Tibial nerve (tissue), 4 donors: ENCODE measurements at places on chromosomes 2 and 18. TPM values are rescaled to one million over a fixed set of nuclear protein-coding genes. Genes with fewer than 3 reads are reported as not detected.

- no peak overlapping the region for H3K27ac ChIP-seq
- no peaks in the 10 kb centered on the region for H3K27me3 ChIP-seq
- no peak overlapping the region for H3K4me3 ChIP-seq
- no peak for DNase-seq
- H3K4me1 ChIP-seq: no peaks in the 10 kb centered on the region
- H3K36me3 ChIP-seq: peaks cover 14% of the 10 kb centered on the region
Measured at GRCh38 chr2:39059366-39059952, 61.4 kb downstream of the SOS1 start.

VAMP8 gene
- 4.3 TPM for total RNA-seq

DNA sequence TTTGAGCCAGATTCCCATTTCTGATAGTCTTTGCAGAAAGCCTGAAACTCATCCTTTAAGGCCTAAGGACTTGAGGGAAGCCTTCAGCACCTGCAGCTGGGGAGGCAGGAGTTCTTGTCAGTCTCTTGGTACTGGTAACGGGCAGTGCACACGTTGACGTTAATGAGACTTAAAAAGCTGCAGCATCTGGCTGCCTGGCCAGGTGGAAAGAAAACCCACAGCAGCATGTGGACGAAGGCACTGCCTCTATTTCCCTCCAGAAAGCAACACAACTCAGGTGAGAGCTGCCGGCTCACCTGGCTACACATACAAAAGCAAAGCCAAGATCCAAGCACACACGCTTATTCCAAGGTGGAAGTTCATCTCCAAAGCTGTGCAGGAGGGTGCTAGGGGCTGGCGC lies 178.8 kb downstream of the ANAPC1 start:
- no peak overlapping the region for H3K27ac ChIP-seq
- H3K4me3 ChIP-seq: no peak overlapping the region
- H3K4me1 ChIP-seq: no peaks in the 10 kb centered on the region
- no peaks in the 10 kb centered on the region for H3K36me3 ChIP-seq

DSG4 gene
- total RNA-seq: not detected

ITPRID2 gene
- total RNA-seq: 260 TPM

GRCh38 chr18:46341986-46342525 lies 237.9 kb downstream of the HAUS1 start:
- H3K4me3 ChIP-seq: no peak overlapping the region
- H3K27me3 ChIP-seq: no peaks in the 10 kb centered on the region
- no peak overlapping the region for H3K27ac ChIP-seq
- H3K36me3 ChIP-seq: no peaks in the 10 kb centered on the region
- no peaks in the 10 kb centered on the region for H3K4me1 ChIP-seq

GRCh38 chr18:21980744-21981143 lies 188.6 kb upstream of the GATA6 start:
- no peak overlapping the region for H3K4me3 ChIP-seq
- H3K4me1 ChIP-seq: no peaks in the 10 kb centered on the region
- no peak overlapping the region for H3K27ac ChIP-seq
- no peaks in the 10 kb centered on the region for H3K36me3 ChIP-seq
- no peaks in the 10 kb centered on the region for H3K27me3 ChIP-seq

GRCh38 chr2:46669996-46670793 lies 190.8 kb downstream of the TMEM247 start:
- DNase-seq: no peak
- no peak overlapping the region for H3K4me3 ChIP-seq
- H3K27me3 ChIP-seq: no peaks in the 10 kb centered on the region
- no peaks in the 10 kb centered on the region for H3K4me1 ChIP-seq
- no peaks in the 10 kb centered on the region for H3K36me3 ChIP-seq

DNA sequence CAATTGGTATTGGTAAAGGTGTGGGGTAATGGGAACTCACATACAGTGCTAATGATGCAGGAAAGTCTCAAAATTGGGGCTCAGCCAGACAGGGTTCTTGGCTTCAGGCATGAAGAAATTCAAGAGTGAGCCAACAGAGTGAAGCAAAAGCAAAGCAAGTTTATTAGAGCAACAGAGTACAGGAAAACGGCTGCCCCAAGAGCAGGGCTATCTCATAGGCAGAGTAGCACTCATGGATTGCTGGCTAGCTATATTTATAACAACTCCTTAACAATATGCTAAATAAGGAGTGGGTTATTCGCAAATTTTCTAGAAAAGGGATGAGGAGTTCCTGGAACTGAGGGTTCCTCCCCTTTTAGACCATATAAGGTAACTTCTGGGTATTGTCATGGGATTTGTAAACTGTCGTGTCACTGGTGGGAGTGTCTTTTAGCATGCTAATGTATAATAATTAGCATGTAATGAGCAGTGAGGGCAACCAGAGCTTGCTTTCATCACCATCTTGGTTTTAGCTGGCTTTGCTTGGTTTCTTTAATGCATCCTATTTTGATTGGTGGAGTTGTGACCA lies 233.8 kb upstream of the NOL4 start:
- no peaks in the 10 kb centered on the region for H3K36me3 ChIP-seq
- H3K27me3 ChIP-seq: no peaks in the 10 kb centered on the region
- no peak for DNase-seq
- no peak overlapping the region for H3K27ac ChIP-seq
- no peaks in the 10 kb centered on the region for H3K4me1 ChIP-seq

DNA sequence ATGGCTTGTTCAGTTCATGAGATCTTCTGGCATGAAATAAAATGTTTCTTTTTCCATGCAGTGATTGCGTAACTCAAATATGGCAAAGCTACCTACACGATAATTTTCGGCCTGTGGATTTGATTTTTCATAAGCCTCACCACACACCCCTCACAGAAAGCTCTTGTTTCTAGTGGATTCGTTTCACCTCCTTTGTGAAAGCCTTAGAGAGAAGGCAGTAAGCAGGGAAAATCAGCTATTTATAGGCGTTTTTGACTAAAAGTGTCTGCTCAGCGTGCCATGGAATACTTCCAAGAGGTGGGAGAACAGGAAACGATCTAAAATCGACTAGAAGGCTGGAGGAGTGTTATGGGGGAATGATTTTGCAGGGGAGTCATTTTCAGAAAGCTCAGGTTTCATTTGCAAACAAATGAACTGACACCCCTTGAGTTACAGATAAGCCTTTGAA lies 417.9 kb downstream of the TGIF1 start:
- H3K27me3 ChIP-seq: no peaks in the 10 kb centered on the region
- DNase-seq: no peak
- H3K27ac ChIP-seq: no peak overlapping the region
- no peaks in the 10 kb centered on the region for H3K4me1 ChIP-seq
- no peaks in the 10 kb centered on the region for H3K36me3 ChIP-seq

GRCh38 chr2:27973592-27973991 lies 83.1 kb downstream of the BABAM2 start:
- no peak overlapping the region for H3K27ac ChIP-seq
- no peaks in the 10 kb centered on the region for H3K36me3 ChIP-seq
- no peak overlapping the region for H3K4me3 ChIP-seq
- DNase-seq: no peak
- no peaks in the 10 kb centered on the region for H3K4me1 ChIP-seq

- DNase-seq: no peak
- no peaks in the 10 kb centered on the region for H3K27me3 ChIP-seq
- H3K36me3 ChIP-seq: no peaks in the 10 kb centered on the region
Measured at GRCh38 chr2:48414640-48414979, 115.3 kb upstream of the STON1 start.

ZNF396 gene
- 3.3 TPM for total RNA-seq

DNA sequence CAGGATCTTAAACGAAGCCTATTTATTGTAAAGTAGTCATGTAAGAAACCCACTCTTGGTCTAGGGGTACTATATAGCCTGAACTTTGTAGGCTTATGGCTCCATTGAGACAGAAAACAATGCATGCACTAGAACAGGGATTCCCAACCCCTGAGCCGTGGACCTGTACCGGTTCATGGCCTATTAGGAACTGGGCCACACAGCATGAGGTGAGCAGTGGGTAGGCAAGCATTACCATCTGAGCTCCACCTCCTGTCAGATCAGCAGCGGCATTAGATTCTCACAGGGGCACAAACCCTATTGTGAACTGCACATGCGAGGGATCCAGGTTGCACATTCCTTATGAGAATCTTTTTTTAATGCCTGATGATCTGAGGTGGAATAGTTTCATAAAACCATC lies 59.2 kb downstream of the ROCK1 start:
- no peak overlapping the region for H3K4me3 ChIP-seq
- H3K27me3 ChIP-seq: no peaks in the 10 kb centered on the region
- H3K36me3 ChIP-seq: no peaks in the 10 kb centered on the region
- H3K27ac ChIP-seq: no peak overlapping the region
- no peak for DNase-seq

GRCh38 chr2:113118263-113118657 lies 9.1 kb upstream of the IL1RN start:
- peaks cover 11% of the 10 kb centered on the region for H3K4me1 ChIP-seq
- H3K27ac ChIP-seq: no peak overlapping the region
- H3K4me3 ChIP-seq: no peak overlapping the region
- no peaks in the 10 kb centered on the region for H3K27me3 ChIP-seq
- H3K36me3 ChIP-seq: no peaks in the 10 kb centered on the region

- DNase-seq: peak; percentile 76
- H3K4me1 ChIP-seq: no peaks in the 10 kb centered on the region
- no peaks in the 10 kb centered on the region for H3K27me3 ChIP-seq
- H3K27ac ChIP-seq: peak overlapping the region; percentile 43
- no peak overlapping the region for H3K4me3 ChIP-seq
Measured at GRCh38 chr2:67650291-67651133, 253.4 kb downstream of the ETAA1 start.

GRCh38 chr2:44297431-44297830 lies 22.2 kb downstream of the SLC3A1 start:
- no peak overlapping the region for H3K4me3 ChIP-seq
- DNase-seq: no peak
- H3K36me3 ChIP-seq: no peaks in the 10 kb centered on the region
- no peaks in the 10 kb centered on the region for H3K4me1 ChIP-seq
- H3K27me3 ChIP-seq: no peaks in the 10 kb centered on the region
- H3K27ac ChIP-seq: no peak overlapping the region

DNA sequence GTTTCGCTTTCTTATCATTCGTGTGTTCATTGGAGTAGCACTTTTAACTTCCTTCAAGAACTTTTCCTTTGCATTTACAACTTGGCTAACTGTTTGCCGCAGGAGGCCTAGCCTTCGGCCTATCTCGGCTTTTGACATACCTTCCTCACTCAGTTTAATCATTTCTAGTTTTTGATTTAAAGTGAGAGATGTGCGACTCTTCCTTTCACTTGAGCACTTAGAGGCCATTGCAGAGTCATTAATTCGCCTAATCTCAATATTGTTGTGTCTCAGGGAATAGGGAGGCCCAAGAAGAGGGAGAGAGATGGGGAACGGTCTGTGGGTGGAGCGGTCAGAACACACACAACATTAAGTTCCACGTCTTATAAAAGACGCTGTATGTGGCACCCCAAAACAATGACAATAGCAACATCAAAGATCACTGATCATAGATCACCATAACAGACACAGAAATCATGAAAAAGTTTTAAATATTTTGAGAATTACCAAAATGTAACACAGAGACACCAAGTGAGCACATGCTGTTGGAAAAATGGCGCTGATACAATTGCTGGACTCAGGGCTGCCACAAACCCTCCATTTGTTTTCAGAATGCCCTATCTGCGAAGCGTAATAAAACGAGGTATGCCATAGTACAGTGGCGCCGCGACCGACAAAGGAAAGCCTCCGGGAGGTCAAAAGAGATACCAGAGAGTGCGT lies 553 bp downstream of the TIGD1 start:
- peak overlapping the region; percentile 93 for H3K4me3 ChIP-seq
- H3K27me3 ChIP-seq: no peaks in the 10 kb centered on the region
- H3K4me1 ChIP-seq: peaks cover 5% of the 10 kb centered on the region

- H3K4me3 ChIP-seq: no peak overlapping the region
- no peak for DNase-seq
- H3K27me3 ChIP-seq: no peaks in the 10 kb centered on the region
- H3K4me1 ChIP-seq: no peaks in the 10 kb centered on the region
- no peaks in the 10 kb centered on the region for H3K36me3 ChIP-seq
Measured at GRCh38 chr2:5742126-5742525, 49.9 kb downstream of the SOX11 start.

DNA sequence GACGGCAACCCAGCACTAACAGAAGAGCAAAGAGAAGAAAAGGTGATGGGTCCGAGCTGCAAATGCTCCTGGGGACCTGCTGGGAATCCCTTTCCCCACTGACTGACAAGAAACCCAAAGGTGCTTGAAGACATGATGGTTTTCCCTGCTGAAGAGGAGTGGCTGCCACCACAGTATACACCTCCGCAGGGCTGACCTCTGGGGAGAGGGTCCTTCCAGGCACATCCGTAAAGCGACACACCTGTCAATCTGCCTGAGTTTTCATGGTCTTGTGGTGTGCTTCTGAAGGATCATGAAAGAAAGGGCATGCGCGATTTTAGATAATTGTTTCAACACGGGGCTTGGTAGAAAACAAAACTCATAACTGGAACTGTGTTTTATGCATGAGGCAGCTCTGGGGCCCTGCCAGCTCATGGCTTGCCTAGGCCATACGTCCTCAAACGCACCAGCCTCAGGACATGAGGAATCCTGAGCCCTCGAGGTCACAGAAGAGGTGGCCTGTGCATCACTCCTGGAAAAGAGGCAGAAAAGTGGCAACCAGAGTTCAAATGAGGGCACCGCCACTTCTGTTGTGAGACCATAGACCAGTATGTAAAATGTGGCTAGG lies 51.8 kb downstream of the SERTAD2 start:
- H3K4me1 ChIP-seq: peaks cover 2% of the 10 kb centered on the region
- no peak for DNase-seq
- no peaks in the 10 kb centered on the region for H3K27me3 ChIP-seq
- no peak overlapping the region for H3K4me3 ChIP-seq
- H3K36me3 ChIP-seq: no peaks in the 10 kb centered on the region

DNA sequence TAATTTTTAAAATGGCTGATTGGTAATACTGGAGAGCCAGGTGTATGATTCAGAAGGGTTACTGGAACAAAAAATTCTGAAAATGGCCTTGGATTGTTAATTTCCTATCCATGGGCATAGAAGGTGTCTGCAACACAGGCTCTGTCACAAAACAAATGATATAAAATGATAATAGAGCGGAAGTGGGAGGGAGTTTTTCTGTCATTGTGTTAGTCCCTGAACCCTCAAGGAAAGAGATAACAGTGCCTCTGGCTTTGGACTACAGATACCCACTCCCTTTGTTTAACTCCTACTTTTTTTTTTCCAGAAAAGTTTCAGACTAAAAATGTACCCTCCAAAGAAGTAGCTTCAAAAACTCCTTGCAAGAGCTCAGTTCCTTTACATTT lies 28.0 kb upstream of the YES1 start:
- H3K27ac ChIP-seq: no peak overlapping the region
- no peak for DNase-seq
- H3K36me3 ChIP-seq: no peaks in the 10 kb centered on the region
- no peak overlapping the region for H3K4me3 ChIP-seq

KCNE4 gene
- 9.0 TPM for total RNA-seq

DNA sequence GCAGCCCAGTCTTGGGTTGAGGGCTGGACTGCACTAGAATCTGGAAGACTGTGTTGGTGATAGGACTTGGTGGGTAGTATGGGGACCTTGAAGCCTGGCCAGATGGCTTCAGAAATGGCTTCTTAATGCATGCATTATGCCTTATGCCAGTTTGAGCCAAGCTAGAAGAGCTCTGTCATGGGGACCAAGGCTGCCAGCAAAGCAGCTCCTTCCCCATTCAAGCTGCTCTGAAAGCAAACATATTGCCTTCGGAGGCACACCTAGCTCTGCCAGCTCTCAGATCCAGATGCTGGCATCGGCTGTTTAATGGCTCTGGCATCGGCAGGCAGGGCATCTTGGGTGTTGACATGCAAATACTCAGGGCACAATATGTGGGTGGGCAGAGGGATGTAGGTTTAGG lies 59.0 kb upstream of the IGFBP5 start:
- no peak for DNase-seq
- no peak overlapping the region for H3K27ac ChIP-seq
- no peaks in the 10 kb centered on the region for H3K36me3 ChIP-seq

PKDCC gene
- total RNA-seq: 199 TPM
